ENCODE measurements at places on chromosomes 1 and 21.
A peak's percentile ranks its signal among the peaks of the same experiment; 100 is the strongest.

DNA sequence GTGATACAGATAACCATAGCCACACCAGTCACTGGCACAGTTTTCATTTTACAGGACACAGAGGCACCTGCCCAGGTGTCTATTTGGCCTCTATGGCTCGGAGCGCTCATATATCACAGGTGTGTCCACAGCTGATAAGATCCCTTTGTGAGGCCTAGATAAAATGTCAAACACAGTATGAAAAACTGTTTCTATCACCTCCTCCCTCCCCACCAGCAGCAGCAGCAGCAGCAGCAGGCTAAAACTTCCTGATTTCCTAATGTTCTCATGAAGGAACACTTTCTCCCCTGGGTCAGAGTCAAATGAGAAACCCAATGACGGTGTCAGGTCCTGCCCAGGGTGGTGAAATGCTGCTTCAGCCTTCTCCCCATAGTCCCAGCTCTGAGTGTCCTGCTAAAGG, 24.4 kb downstream of the ELAPOR1 start:
- peak; percentile 64 for DNase-seq

DNA sequence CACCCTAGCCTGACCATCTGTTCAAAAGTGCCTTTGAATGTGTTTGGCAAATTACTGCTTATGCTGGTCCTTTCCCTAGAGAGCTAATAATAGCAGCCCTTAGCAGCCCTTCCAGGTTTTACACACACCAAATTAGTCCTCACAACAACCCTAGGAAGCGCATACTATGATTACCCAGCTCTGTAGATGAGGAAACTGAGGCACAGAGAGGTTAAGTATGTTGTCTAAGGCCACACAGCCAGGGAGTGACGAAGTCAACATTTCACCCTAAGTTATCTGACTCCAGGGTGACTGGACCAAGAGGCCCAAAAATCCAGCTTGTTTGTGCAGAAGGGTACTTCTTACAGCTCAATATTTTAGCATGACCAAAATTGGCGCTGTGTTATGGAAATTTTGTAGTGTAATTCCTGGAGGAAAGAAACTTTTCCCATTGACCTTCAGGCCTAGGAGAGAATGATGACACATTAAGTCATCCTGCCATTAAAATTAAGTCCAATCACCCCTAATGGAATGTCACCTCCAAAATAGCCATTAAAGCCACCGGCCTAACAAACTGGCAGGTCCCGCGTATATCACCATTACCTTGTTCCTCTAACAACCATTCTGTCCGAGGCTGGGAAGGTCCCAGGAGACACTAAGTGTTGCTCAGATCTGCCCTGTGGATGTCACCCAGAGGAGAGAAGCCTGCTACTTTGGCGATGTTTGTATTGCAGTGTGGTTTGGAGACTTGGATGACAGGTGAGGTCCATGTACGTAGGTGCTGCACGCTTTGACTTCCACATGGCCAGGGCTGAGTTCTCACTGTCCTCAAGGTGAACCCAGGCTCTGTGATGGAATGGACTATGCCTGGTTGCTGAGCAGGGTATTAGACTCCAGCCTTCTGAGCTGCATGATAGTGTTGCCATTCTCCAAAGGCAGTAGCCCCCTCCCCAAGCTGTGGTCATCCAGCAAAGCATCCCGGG, 258.3 kb downstream of the TOMM20 start:
- no peak for DNase-seq

GRCh38 chr21:43951911-43952703, 60.0 kb upstream of the TRAPPC10 start:
- no peak for DNase-seq

DNA sequence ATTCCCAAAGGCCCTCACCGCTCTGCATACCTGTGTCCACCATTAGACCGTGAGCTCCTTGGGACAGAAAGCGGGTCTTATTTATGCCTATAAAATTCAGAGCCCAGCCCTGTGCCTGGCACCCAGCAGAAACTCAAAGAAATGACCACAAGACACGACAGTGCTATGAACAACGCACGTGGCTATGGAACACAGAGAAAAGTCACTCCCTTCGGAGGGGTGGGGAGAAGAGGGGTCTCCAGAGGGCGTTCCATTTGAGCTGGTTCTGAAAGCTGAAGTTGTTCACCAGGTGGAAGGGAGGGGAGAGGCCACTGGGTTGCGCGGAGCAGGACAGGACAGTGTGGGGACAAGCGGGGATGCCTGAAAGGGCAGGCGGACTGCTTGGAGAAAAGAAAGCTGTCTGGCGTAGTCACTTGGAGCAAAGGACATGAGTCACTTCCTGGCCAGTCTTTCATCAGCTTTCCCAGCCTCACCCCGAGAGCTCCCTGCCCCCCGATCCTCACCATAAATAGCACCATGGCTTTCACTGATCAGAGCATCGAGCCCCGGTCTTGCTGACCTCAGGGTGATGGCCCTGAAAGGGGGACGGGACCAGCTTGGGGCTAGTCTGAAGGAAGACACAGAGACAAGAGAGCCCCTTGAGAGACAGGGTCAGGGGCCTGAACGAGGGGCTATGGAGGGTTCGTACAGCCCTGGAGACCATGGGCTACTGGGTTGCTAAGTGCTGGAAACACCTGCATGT, 28.5 kb downstream of the ECE1 start:
- DNase-seq = no peak

- DNase-seq = no peak
Observed at GRCh38 chr1:218785928-218786327, 387.8 kb upstream of the LYPLAL1 start.

DNA sequence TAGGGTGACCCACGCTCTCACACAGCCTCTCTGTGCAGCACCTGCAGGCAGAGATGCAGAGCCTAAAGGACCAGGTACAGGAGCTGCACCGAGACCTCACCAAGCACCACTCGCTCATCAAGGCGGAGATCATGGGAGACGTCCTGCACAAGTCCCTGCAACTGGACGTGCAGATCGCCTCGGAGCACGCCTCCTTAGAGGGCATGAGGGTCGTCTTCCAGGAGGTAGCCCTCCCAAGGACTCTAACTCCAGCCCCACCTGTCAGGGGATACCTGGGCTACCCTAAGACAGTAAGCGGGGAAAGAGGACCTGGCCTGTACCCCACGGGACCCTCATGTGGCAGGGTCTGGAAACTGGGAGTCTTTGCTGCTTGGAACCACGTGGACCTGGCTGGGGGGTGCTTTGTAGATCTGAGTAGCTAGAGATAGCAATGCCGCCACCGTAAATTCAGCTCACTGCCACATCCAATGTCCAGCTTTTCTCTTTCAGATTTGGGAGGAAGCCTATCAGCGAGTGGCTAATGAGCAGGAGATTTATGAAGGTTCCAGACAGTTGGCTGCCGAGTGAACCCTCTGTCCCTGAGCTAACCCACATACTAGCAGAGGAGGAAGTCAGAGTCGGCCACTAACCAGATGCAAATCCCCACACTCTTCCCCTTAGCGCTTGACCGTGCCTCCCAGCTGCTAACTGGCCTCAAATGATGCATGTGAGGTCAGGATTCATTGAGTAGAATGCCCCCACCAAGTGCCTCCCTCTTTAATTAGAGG, 6.5 kb downstream of the RNF207 start:
- no peak for DNase-seq

- DNase-seq = no peak
Observed at GRCh38 chr1:15309687-15310086, 62.7 kb downstream of the FHAD1 start.

DNA sequence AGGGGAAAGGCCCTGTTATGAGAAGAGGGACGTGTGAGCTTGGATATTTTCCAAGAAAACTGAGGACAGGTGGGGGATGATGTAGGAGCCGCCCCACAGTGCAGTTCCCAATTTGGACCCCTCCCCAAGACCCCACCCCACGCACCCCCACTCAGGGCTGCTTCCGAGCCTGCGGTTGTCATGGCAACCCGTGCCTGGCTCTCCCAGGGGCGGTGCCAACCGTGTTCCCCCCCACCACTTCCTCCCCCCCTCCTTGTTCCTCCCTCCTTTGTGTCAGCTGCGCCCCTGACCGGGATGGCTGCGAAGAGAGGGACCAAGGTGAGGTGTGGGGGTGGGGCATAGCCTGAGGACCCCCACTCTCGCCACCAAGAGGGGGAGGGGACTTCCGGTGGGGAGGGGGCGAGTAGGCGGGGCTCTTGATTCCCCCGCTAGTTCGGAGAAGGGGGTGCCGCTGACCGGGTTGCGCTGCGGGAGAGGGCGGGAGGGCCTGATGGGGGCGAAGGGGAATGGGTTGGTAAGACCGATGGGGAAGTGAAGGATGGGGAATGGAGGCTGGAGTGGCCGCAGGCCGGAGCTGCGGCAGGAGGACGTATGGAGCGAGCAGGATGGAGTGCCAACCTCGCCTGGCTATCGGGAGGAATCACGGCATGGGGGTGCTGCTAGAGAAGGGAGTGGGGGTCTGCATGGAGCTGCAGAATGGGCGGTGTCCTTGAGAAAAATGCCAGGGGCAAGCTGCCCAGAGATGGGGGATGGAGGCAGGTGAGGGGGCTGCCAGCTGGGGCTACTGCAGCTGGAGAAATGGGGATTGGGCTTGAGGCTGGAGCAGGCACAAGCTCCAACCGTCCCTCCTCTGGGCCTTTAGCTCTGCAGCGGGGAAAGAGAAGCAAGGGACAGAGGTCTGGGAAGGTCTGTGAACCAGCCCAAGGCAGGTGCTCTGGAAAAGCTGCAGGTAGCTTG, 953 bp downstream of the TRIM46 start:
- peak; percentile 46 for DNase-seq

GRCh38 chr1:32178380-32179192, 889 bp upstream of the TXLNA start:
- DNase-seq = peak; percentile 65

GRCh38 chr1:225468270-225469020, 40.6 kb upstream of the LBR start:
- no peak for DNase-seq

GRCh38 chr1:202154766-202155477, 5.5 kb downstream of the PTPN7 start:
- DNase-seq = no peak

- DNase-seq = no peak
Observed at GRCh38 chr1:67250051-67250653, 57.5 kb upstream of the IL12RB2 start.

- peak; percentile 53 for DNase-seq
Observed at GRCh38 chr1:11478571-11479374, at the start of gene DISP3. Gene DISP3 (plus strand): TSS chr1:11479155. CDS start chr1:11500993, 21,838 bp downstream.

DNA sequence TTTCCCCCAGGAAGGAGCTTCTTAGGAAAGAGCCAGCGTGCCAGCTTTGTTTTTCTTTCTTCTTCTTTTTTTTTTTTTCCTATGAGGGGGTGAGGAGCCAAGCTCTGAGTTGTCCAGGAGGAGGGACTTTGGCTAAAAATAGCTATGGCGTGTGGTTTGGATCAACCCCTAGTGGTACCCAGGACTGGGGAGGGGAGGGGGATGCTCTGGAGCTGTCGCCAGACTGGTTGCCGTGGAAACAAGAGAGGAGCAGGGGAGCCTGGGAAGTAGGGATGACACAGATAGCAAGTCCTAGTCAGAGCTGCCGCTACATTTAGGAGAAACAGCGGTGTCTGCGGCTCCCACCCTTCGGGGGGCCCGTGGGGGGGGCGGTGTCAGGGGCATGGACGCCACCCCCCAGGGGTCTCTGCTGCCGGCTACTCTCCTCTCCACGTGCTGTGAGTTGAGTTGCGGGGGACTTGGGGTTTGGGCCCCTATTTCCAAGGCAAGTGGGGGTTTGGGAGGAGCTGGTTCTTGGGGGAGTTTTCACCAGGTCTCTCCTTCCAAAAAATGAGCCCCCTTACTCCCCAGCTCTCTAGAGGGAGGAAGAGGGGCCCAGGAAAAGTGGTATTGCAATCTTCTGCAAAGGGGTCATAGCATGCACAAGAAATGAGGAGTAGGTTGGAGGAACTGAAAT, at the start of gene KCNJ9:
TSS of gene KCNJ9 (plus strand) at position 278 of the 676 bp plus-strand sequence. CDS start 2,493 bp downstream, outside the sequence.
- DNase-seq = no peak
